Right atrium auricular region (tissue), 2 donors: ENCODE measurements at places on chromosomes 13 and 19. TPM values are rescaled to one million over a fixed set of nuclear protein-coding genes. Genes with fewer than 3 reads are reported as not detected.

The ZNF91 gene
- 101 TPM for total RNA-seq

GRCh38 chr19:58474997-58475713 lies 997 bp upstream of the ZNF446 start:
- no peak for DNase-seq

The CYP4F8 gene
- total RNA-seq, result not detected

GRCh38 chr19:21749090-21749489 lies 18.3 kb downstream of the ZNF100 start:
- DNase-seq, result no peak

DNA sequence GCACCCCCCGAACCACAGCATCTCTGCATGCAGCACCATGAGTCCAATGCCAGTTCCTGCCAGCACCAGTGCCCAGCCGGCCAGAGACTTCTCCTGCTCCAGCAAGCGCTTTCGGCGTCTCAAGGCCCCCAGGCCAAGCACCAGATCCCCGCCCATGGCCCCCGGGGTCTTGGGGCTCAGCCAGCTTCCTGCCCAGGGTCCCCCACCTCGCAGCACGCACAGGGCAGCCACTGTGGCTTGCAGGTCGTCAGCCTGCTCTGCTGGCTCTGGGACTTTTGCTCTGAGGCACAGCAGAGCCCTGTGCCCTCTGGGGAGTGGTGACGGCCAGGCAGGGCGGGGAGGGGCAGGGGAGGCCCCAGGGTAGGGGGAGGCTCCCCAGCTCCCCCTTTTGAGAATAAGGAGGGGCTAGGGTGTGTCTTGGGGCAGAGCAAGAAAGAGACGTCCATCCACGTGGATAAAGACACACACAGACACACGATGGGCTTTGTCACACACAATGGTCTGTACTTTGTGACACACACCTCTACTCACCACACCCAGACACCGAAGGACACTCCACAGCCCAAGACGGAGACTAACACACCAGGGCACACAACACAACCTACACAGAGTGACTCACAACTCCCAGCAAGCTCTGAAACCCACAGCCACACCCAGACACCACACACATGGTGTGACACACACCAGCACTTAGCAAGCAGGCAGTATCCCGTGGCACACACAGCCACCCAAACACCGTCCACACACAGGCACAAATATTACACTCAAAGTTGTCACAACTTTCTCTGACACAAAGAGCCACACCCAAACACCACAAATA lies at the start of gene KCNN4:
Gene KCNN4 (minus strand): TSS at position 268 of the 820 bp plus-strand sequence. CDS start 112 bp downstream, at position 156.
- DNase-seq, result no peak

DNA sequence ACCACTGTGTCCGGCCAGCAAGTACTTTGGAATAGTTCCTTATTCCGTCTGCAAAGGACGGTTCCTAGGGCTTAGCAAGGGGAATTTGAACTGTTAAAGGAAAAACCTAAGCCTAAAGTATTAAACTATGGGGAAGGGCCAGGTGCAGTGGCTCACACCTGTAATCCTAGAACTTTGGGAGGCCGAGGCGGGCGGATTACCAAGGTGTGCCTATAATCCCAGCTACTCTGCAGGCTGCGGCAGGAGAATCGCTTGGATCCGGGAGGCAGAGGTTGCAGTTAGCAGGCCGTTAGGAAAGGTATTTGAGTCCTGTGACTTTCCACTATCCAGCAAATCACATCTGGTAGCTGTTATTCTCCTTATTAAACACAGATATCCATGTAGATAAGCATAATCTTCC lies 9.4 kb upstream of the RAB20 start:
- DNase-seq, result no peak

DNA sequence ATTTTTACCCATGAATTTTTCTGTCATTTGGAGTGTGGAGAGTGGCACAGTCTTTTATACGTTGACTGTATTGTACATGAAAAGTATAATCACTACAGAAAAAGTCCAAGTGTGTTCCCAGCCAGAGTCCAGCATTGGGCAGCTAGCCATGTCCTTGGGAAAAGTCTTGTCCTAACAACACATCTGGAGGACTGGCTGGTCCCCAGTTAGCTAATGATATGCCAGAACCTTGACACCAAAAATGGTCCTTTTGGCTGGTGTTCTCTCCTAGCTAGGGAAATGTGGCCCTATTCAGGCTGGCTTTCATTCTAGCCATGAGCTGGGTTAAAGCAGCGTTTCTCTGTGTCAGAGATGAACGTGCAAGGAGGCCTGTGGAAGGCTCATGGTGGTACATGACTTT lies 98.9 kb downstream of the ESD start:
- peak; percentile 70 for DNase-seq

GRCh38 chr19:43534305-43534815 lies 1.4 kb downstream of the ZNF575 start:
- no peak for DNase-seq
